NCI-H510A treated with DMSO at 0.1 percent for 48 hours (cell line): ENCODE measurements at places on chromosomes 12 and 14.

DNA sequence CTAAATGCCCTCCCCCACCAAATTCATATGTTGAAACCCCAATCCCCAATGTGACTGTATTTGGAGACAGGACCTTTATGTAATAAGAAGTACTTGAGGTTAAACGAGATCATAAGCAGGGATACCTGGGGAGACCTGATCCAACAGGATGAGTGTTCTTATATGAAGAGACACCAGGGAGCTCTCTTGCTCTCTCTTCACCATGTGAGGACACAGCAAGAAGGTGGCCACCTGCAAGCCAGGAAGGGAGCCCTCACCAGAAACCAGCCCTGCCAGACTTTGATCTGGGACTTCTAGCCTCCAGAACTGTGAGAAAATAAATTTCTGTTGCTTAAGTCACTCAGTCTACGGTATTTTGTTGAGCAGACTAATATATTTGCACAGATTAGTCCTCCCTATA is 113.6 kb downstream of the NUAK1 start:
- no peak for DNase-seq

GRCh38 chr12:53172352-53172751 is 8.2 kb upstream of the ZNF740 start:
- no peak for DNase-seq

- DNase-seq, result no peak
Measured at GRCh38 chr14:68877993-68878575, 85.2 kb upstream of the ZFP36L1 start.

- no peak for DNase-seq
Measured at GRCh38 chr14:59091976-59092375, 96.5 kb upstream of the DAAM1 start.

- DNase-seq, result peak; percentile 24
Measured at GRCh38 chr12:3644104-3644503, 108.8 kb downstream of the CRACR2A start.

- no peak for DNase-seq
Measured at GRCh38 chr12:67669934-67670631, 21.5 kb downstream of the DYRK2 start.

GRCh38 chr14:80523518-80524117 is 312.3 kb upstream of the DIO2 start:
- no peak for DNase-seq

DNA sequence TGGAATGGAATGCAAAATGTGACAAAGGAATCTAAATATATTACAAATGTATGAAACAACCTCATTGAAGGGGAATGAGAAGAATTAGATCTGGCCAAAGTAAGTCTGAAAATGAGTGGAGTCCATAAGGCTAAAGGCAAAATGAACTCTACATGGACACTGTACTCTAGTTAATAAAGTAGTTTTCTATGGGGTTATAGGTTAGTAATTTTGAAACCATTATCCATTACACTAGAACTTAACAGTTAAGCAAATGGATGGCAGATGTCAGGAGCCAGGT is 222.1 kb downstream of the NUAK1 start:
- DNase-seq, result no peak

DNA sequence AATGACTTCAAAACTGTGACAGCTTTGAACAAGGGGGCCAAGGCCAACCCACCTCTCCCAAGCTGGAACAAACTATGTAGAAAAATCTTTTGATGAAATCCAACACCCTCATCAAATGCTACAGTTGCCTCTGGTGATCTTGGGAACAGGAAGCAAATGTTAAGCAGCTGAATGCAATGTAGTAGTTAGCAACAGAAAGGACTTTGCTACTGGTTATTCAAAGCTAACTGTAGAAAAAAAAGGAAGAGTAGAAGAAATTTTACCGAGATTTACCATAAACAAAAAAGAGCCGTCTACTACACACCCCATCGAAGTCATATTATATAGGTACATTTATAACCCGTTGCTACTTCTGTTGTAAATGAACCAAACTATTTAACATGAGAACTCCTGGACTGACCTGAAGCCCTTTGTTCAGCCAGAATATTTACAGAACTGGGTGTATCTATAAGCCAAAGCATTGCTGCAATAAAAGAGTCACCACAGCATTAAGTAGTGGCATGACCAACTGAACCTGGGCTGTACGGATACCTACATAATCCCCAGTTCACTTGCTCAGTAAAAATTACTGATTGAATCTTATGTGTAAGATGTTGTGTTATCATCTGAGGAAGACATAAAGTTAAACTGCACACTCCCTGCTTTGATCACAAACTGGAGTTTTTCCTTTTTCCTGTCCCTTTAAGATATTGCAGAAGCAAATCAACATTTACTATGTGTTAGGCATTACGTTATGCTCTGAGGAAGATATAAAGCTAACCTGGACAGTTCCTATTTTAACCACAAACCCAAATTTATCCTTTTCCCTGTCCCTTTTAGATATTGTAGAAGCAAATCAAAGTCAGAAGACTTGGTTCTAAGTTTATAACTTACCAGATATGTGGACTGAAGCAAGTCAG is 25.1 kb downstream of the SYNJ2BP start:
- DNase-seq, result no peak

DNA sequence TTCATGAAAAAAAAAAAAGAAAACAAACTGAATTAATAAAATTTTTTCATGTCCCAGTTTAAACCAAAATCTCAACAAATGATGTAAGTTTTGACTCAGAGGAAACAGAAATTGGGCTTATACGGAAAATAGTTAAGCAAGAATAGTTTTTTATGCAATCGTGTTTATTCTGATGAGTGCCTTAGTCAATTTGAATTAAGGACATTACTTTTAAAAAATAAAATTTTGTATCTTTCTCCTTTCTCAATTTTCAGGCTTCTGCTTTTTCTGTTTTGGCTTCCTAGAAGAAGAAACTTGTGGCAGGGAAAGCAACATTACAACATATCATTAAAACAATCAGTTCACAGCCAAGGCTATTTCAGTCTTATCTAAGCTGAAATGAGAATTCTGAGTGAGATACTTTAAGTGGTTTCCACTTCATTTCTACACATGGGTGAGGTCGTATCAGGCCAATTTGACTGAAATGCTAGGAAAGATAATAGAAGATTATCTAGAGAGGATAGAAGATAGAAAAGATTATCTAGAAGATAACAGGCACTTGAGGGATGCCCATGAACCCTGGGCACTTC is 52.4 kb downstream of the BCL2L14 start:
- DNase-seq, result no peak

- DNase-seq, result no peak
Measured at GRCh38 chr12:52347016-52347415, 20.3 kb downstream of the KRT85 start.

DNA sequence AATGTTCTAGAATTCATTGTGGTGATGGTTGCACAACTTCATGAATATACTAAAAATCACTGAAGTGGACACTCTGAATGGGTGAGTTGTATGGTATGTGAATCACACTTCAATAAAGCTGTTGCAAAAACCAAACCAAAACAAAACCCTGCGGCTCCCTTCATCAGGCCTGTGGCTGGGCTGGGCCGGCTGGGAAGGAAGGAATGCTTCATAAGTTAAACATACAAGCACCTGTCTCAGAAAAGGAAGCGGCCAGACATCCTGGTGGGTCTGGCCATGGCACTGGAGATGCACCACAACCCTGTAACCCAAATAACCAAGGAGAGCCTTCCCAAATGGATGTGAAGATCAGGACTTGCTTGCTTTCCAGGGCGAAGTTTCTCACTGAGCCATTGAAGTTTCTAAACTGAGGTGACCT is 34.9 kb downstream of the TTC7B start:
- no peak for DNase-seq
